ENCODE measurements at places on chromosomes 3 and 15. TPM values are rescaled to one million over a fixed set of nuclear protein-coding genes. Genes with fewer than 3 reads are reported as not detected.

The MINAR1 gene
- 0.49 TPM for polyA plus RNA-seq

The CFAP44 gene
- 2.6 TPM for polyA plus RNA-seq

The CDHR4 gene
- not detected for polyA plus RNA-seq

The SNTN gene
- polyA plus RNA-seq = not detected

The PIERCE2 gene
- 7.4 TPM for polyA plus RNA-seq

The PSMD2 gene
- polyA plus RNA-seq = 74.6 TPM

The CPNE9 gene
- polyA plus RNA-seq = 0.06 TPM

Measured in adipose tissue (tissue), 3 donors.